Stimulated activated CD8-positive, alpha-beta memory T cell treated with anti-CD3 and anti-CD28 coated beads, Interleukin-2, amount 100 ng/mL, for 1 hour (primary cell): ENCODE measurements at places on chromosomes 4 and X.

GRCh38 chrX:152575331-152575730 lies 62.4 kb upstream of the GABRQ start:
- no peak for DNase-seq

- no peak for DNase-seq
Measured at GRCh38 chr4:85673540-85673939, 198.6 kb downstream of the ARHGAP24 start.

DNA sequence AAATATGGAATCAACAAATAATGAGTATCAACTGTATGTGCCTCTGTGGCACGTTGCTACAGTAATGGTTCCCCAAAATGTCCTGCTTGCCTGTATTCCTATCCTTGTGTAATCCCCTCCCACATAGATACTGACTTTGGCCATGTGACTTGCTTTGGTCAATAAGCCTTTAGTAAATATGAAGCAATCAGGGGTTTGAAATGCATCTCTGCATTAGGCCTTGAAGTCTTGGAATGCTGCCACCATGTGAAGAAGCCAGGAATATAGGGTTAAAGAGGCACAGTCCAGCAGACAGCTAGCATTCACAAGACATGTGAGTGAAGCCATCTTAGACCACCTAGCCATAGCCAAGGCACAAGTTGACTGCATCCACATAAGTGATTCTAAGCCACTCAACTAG lies 190.9 kb downstream of the GABRB1 start:
- no peak for DNase-seq

DNA sequence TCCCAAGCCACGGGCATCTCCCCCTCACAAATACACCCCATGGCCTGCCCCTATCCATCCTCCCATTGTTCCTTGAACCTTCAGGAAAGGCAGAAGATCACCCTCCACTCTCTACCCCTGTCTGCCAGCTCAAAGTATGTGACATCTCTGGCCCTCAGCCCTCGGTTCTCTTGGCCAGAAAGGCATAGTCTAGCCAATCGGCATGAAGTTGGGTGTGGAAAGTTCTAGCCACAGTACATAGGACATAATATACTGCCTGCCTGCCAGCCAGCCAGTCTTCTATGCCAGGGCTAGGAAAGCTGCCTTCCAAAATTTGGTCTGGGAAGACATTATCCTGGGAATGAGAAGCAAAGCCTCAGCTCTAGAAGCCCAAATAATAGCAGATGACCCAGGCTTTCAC lies 3.2 kb upstream of the PLP1 start:
- DNase-seq, result no peak

DNA sequence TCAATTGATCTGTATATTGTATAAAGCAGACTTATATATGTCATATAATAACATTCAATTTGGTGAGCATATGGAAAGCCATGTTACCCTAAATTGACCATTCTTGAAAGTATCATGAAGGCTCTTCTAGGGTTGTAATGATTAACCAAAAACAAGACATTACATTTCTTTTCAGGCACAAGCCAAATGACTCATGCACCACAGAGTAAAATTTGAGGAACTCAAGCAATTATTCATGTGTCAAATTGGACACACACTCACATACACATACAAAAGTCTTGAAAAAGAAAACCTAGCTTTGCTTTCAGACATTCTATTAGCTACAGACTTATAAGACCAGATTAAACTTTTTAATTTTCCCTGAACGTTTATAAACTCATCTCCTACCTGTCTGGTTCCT lies 146.5 kb upstream of the PCDH18 start:
- DNase-seq, result no peak

- DNase-seq, result no peak
Measured at GRCh38 chrX:136589966-136590365, 58.0 kb downstream of the VGLL1 start.

DNA sequence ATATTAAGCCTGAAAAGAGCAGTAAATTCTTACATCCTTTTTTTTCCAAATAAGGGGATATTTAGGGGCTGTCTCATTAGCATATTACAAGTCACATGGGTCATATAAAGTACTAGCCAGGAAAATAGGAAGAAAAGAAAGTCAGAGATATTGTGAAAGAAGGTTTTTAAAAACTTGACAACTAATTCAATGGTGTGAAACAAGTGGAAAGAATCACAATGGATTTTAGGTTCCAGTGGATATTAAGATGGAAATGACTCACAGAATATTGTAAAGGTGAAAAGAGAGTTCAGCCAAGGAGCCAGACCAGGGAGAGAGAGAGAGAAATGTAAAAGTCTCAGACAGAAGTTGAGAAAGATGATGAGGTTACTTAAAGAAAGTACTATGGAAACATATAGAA lies 297.2 kb downstream of the IQCM start:
- DNase-seq, result no peak

GRCh38 chr4:41290479-41290878 lies 33.8 kb downstream of the UCHL1 start:
- no peak for DNase-seq

- DNase-seq, result no peak
Measured at GRCh38 chr4:19807505-19807904, 444.2 kb upstream of the SLIT2 start.

DNA sequence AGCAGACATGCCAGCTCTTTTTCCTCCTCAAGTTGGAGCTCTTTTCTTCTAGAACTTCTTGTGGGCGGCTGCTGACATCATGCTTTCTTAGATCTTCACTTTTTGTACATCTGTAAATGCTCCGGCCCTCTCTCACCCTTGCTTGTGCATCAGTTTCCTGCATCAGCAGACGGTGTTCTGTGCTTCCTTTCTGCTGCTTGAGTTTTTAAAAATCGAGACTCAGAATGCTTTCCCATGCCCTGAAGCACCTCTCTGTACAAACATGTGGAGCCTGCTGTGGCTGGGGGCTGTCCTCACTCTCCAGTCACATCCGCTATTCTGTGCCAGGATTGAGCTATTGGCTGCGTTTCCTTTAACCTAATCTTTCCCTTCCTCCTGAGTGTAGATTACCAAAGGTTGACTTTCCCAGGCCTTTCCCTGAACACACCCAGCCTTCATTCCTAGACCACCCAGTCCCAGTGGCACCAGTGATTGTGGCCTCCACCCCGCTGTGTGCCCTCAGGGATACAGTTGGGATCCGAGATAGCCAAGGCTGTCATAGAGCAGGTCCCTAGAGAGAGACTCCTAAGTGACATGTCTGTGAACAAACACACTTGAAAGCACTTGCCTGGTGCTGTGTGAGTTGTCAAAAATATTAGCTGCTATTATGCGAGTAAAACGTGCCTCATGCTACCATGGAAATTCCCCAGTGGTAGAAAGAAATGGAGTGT lies 41.9 kb downstream of the TNIP2 start:
- DNase-seq, result no peak

DNA sequence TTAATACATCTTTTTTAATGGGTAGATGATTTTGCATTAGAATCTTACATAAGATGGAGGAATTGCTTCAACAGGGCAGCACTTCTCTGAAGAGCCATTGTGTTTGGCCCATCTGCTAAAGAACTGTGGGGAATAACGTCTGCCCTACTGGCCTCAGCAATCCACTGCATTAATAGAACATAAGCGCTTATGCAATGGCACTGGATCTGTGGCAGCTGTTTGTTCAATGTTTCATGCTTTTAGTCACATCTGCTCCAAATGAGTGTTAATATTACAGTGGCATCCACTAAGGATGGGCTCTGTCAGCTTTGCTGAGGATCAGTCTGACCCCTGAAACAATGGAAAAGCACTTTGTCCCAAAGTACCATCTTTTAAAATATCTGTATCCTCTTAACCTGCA lies 279.0 kb upstream of the GK2 start:
- DNase-seq, result no peak

GRCh38 chr4:48779095-48779997 lies 733 bp downstream of the FRYL start:
- peak; percentile 35 for DNase-seq

GRCh38 chr4:110190249-110190648 lies 8.2 kb downstream of the ELOVL6 start:
- no peak for DNase-seq

- DNase-seq, result no peak
Measured at GRCh38 chr4:40546506-40546905, 83.2 kb downstream of the RBM47 start.

DNA sequence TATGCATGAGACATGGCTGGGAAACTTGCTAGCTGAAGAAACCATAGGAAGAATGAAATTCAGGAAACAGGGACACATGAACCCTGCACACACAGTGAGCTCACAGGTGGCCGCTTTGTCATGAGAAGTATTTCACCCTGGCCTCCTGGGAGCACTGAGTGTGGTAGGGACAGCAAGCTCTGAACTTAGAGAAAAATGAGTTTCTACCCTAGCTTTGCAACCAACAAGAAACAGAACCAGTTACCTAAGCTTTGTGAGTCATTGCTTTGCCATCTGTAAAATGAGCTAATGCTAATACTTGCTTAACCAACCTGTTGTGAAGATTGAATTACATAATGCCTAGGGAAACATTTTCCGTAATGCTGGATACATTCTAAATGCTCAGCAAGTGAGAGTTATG lies 206.6 kb upstream of the HS3ST1 start:
- DNase-seq, result no peak

GRCh38 chrX:30302956-30303355 lies 6.2 kb downstream of the NR0B1 start:
- no peak for DNase-seq
